ENCODE measurements at places on chromosomes 7 and 10. TPM values are rescaled to one million over a fixed set of nuclear protein-coding genes. Genes with fewer than 3 reads are reported as not detected.

The SEMA3D gene
- 13.4 TPM for total RNA-seq

The SLC29A4 gene
- 3.6 TPM for total RNA-seq

The SFRP4 gene
- 3.2 TPM for total RNA-seq

The MKI67 gene
- 10.1 TPM for total RNA-seq

The DKK1 gene
- total RNA-seq = 421 TPM

The BHLHA15 gene
- 1.3 TPM for total RNA-seq

The PLPP4 gene
- 0.62 TPM for total RNA-seq

The GBX1 gene
- not detected for total RNA-seq

The C1QL3 gene
- total RNA-seq = not detected

The IDI2 gene
- not detected for total RNA-seq

The LRRN3 gene
- 4.1 TPM for total RNA-seq

The STEAP4 gene
- total RNA-seq = under 0.01 TPM

The ENTPD7 gene
- 32.5 TPM for total RNA-seq

The MYL7 gene
- total RNA-seq = not detected

The CALML5 gene
- not detected for total RNA-seq

The ASZ1 gene
- total RNA-seq = not detected

The PTN gene
- 23.8 TPM for total RNA-seq

The ERVW-1 gene
- not detected for total RNA-seq

The ATG9B gene
- total RNA-seq = 0.11 TPM

The KLF14 gene
- under 0.01 TPM for total RNA-seq

The THSD7A gene
- 0.50 TPM for total RNA-seq

The CAMK1D gene
- total RNA-seq = 5.6 TPM

The LHPP gene
- 12.1 TPM for total RNA-seq

The NOS3 gene
- total RNA-seq = 3.3 TPM

The HABP2 gene
- not detected for total RNA-seq

The SFXN2 gene
- total RNA-seq = 7.0 TPM

The PIK3CG gene
- total RNA-seq = not detected

The ABCC2 gene
- 0.75 TPM for total RNA-seq
